Thyroid gland (tissue), 4 donors: ENCODE measurements at places on chromosomes 13 and 19. TPM values are rescaled to one million over a fixed set of nuclear protein-coding genes. Genes with fewer than 3 reads are reported as not detected.

SIGLEC8 gene
- total RNA-seq = 0.49 TPM

PRTN3 gene
- total RNA-seq = not detected

OR7D2 gene
- not detected for total RNA-seq

JSRP1 gene
- total RNA-seq = not detected

HIF3A gene
- 53.5 TPM for total RNA-seq

COX7A1 gene
- 36.7 TPM for total RNA-seq

IL12RB1 gene
- total RNA-seq = not detected

SHC2 gene
- total RNA-seq = 72.8 TPM

GIPC3 gene
- 0.78 TPM for total RNA-seq

PALM3 gene
- total RNA-seq = 4.8 TPM

CYP2A7 gene
- total RNA-seq = not detected

HSD17B14 gene
- 46.8 TPM for total RNA-seq

SIGLECL1 gene
- not detected for total RNA-seq

NPAS1 gene
- not detected for total RNA-seq

DNA sequence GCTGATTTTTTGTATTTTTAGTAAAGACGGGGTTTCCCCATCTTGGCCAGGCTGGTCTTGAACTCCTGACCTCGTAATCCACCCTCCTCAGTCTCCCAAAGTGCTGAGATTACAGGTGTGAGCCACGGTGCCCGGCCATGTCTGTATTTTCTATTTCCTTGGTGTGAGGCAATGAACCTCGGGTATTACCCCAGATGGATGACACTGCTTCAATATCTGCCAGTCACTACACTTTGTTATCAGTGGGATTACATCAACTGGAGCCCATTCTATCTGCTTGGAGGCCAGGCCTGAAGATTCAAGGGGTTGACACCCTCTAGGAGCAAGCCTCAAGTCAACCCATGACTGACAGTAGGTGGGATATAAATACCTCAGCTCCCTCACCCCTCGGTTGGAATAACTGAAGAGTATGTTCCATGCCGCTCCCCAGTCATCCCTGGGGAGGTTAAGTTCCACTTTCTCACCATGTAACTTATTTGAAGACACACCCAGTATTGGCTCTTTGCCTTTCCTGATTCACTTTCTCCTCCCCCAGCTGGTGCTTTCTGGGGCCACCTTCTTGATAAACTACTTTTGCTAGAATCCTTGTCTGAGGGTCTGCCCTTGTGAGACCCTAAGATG lies 992 bp upstream of the ADGRE1 start:
- no peak overlapping the region for H3K27ac ChIP-seq
- no peaks in the 10 kb centered on the region for H3K27me3 ChIP-seq
- no peaks in the 10 kb centered on the region for H3K4me1 ChIP-seq
- no peak for DNase-seq
- H3K4me3 ChIP-seq = no peak overlapping the region
- no peaks in the 10 kb centered on the region for H3K36me3 ChIP-seq

DNA sequence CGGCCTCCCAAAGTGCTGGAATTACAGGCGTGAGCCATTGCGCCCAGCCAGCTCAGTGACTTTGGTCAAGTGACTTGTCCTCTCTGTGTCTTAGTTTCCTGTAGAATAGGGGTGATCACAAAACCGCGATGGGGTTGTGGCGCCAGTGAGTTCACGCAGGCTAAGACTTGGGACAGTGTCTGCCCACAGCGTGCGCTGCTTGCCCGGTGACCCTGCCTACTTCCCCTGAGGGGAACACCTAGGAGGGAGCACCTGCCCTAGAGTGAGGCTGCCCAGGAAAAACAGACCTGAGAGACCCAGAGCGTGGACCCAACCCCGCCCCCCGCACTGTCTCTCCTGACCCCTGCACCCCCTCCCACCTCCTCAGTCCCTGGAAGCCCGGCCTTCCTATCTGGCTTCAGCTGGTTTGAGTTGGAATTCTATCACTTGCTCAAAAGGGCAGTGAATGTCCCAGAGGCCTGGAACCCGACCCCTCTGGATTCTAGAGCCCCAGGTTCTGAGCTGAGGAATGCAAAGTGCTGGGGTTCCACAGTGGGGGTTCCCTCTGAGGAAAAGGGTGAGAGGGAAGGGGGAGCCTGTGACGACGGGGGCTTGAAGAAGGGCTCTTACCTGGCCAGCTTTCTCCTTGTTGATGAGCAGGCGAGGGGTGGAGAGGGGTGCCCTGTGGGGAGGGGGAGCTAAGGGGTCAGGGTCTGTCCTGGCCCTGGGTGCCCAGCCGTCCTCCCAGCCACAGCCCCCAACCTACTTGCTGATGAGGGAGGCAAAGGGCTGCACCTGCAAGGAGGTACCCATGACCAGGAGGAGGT lies 2.2 kb upstream of the RINL start:
- peaks cover 18% of the 10 kb centered on the region for H3K4me1 ChIP-seq
- peaks cover 23% of the 10 kb centered on the region for H3K36me3 ChIP-seq
- H3K27me3 ChIP-seq = no peaks in the 10 kb centered on the region
- H3K4me3 ChIP-seq = no peak overlapping the region

DNA sequence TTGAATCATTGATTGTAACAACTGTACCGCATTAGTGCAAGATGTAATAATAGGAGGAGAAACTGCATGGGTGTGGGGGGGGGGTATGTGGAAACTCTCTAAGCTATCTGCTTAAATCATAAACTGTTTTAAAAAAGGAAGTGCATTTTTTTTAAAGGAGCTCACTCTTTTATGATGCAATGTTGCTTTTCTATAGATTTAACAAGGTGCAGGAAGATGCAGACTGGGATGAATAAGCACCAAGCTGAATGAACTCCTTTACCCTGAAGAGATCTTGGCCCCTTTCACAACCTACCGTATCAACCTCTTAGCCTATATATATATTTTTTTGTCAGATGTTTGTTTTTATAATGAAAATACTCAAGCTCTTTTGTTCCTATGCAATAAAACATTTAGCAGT lies 95.9 kb downstream of the AKAP11 start:
- no peaks in the 10 kb centered on the region for H3K27me3 ChIP-seq
- no peak overlapping the region for H3K27ac ChIP-seq
- no peak overlapping the region for H3K4me3 ChIP-seq
- H3K36me3 ChIP-seq = no peaks in the 10 kb centered on the region
- DNase-seq = no peak
- H3K4me1 ChIP-seq = no peaks in the 10 kb centered on the region

GRCh38 chr13:69935043-69935442 lies 172.6 kb upstream of the ATXN8OS start:
- H3K27ac ChIP-seq = no peak overlapping the region
- H3K4me1 ChIP-seq = no peaks in the 10 kb centered on the region
- no peaks in the 10 kb centered on the region for H3K27me3 ChIP-seq
- no peaks in the 10 kb centered on the region for H3K36me3 ChIP-seq

DNA sequence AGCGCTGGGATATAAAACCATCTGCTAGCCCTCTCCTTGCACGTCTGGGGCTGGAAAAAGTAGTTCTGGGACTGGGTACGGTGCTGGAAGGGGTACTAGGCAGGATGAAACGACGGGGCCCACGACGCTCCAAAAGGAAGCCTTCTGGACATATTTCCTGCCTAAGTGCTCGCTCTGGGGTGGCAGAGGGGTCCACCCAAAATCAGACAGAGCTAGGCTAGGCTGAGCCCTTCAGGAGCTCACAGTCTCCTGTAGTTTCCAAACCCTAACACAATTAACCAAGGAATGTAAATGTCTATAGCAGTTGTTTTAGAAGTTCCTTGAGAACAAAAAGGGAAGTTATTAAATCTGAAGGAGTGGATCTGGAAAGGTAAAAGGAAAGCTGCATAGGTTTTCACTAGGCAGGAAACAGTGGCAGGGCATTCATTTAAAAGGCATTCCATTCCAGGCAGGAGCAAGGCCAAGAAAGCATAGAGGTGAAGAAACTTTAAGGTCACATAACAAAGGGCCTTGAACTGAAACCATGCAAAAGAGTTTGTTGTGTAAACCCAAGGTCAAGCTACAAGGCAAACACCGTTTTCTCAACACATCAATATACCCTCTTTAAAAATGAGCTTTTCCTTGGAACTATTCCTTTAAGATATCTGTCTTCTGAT lies 634 bp upstream of the DIAPH3 start:
- H3K4me3 ChIP-seq = peak overlapping the region; percentile 53
- peak overlapping the region; percentile 91 for H3K27ac ChIP-seq
- no peaks in the 10 kb centered on the region for H3K36me3 ChIP-seq
- no peaks in the 10 kb centered on the region for H3K27me3 ChIP-seq
- DNase-seq = peak; percentile 5

- H3K27me3 ChIP-seq = no peaks in the 10 kb centered on the region
- H3K27ac ChIP-seq = no peak overlapping the region
- H3K4me1 ChIP-seq = peaks cover 13% of the 10 kb centered on the region
- H3K4me3 ChIP-seq = no peak overlapping the region
These were observed 205.0 kb upstream of the RFC3 start for GRCh38 chr13:33612641-33613638.

GRCh38 chr13:89382981-89383380 lies 1711.8 kb downstream of the SLITRK5 start:
- peak; percentile 60 for DNase-seq
- H3K4me1 ChIP-seq = no peaks in the 10 kb centered on the region
- no peaks in the 10 kb centered on the region for H3K36me3 ChIP-seq
- H3K4me3 ChIP-seq = no peak overlapping the region

- H3K27ac ChIP-seq = no peak overlapping the region
- no peaks in the 10 kb centered on the region for H3K4me1 ChIP-seq
- no peak overlapping the region for H3K4me3 ChIP-seq
- no peaks in the 10 kb centered on the region for H3K36me3 ChIP-seq
These were observed 212.7 kb upstream of the MIR17HG start for GRCh38 chr13:91134803-91135184.

- no peaks in the 10 kb centered on the region for H3K36me3 ChIP-seq
- no peak overlapping the region for H3K4me3 ChIP-seq
- no peak overlapping the region for H3K27ac ChIP-seq
- DNase-seq = no peak
- no peaks in the 10 kb centered on the region for H3K4me1 ChIP-seq
These were observed 13.4 kb downstream of the PABPC3 start for GRCh38 chr13:25109341-25109740.

DNA sequence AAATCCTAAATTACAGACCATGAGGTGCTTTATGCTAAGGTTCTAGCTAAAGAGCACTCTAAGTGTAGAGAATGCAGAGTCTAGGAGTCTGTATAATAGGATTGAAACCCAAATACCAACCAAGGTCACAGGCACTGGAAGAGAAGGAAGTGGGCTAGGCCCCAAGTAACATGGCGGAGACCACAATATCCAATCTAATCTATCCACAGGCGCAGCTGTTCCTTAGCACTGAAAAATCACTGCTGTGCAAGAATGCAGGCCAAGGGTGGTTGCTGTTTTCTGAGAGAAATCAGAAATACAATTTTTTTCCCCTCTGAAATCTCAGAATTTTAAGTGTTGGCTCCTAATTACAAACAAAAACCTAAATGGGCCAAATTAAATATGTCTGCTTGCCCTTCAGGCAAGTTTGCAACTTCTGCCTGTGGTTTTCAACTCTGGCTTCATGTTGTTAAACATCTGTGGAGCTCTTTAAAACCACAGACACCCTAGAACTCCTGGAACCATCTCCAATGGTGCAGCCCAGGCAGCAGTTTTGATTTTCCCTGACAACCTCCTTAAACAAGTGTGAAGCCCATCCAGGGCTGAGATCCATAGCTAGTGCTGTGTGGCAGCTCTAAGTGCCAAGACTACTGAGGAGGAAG lies 6.1 kb downstream of the RANBP3 start:
- H3K4me3 ChIP-seq = no peak overlapping the region
- peaks cover 4% of the 10 kb centered on the region for H3K36me3 ChIP-seq
- H3K4me1 ChIP-seq = peaks cover 37% of the 10 kb centered on the region
- no peaks in the 10 kb centered on the region for H3K27me3 ChIP-seq

GRCh38 chr13:99265821-99266426 lies 7.7 kb upstream of the GPR18 start:
- H3K27ac ChIP-seq = no peak overlapping the region
- H3K27me3 ChIP-seq = no peaks in the 10 kb centered on the region
- H3K4me3 ChIP-seq = no peak overlapping the region
- DNase-seq = no peak
- no peaks in the 10 kb centered on the region for H3K36me3 ChIP-seq
- no peaks in the 10 kb centered on the region for H3K4me1 ChIP-seq

DNA sequence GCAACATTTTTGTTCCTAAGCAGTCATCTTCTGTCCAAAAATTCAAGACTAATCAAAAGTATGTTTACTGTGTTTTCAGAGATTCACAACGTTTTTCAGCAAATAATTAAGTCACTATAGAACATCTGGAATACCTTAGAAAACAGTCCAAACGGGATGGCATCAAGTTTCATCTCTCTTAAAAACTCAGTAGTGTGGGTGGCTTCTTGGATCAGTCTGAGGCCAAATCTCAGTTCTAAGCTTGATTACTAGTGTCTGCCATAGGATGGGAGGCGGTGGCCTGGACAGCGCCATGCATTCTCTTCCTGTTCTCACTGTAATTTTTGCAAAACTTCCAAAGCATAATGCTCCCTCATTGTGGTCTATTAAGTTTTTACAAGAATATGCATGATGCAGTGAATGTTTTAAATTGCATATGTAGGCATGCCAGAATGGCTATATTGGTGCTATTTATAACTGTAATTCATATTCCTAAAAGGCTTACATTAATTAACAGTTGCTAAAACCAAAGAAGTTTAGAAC lies 37.1 kb downstream of the ANKRD10 start:
- no peak for DNase-seq
- H3K27me3 ChIP-seq = no peaks in the 10 kb centered on the region
- H3K4me3 ChIP-seq = no peak overlapping the region
- H3K27ac ChIP-seq = no peak overlapping the region
- peaks cover 9% of the 10 kb centered on the region for H3K4me1 ChIP-seq

DNA sequence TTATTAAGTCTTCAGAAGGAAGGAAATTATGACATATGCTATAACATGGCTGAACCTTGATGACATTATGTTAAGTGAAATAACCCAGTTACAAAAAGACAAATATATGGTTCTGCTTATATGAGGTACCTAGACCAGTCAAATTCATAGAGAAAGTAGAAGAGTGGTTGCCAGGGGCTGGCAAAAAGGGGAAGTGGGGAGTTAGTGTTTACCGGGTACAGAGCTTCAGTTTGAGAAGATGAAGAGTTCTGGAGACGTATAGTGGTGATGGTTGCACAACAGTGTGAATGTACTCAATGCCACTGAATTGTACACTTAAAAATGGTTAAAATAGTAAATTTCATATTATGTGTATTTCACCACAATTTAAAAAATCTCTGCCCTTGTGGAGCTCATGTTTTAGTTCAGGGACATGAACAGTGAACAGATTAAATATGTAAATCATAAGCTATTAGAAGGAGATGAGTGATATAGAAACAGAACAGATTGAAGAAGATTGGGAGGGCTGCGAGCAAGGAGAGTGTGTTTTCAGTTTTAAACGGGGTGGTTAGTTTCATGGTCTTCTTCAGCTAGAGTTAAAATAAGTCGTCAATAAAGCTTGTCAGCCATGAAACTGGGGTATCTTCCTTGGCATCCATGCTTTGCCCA lies 355.2 kb downstream of the KCNRG start:
- H3K27me3 ChIP-seq = no peaks in the 10 kb centered on the region
- peaks cover 12% of the 10 kb centered on the region for H3K4me1 ChIP-seq
- DNase-seq = no peak
- no peak overlapping the region for H3K27ac ChIP-seq
- no peaks in the 10 kb centered on the region for H3K36me3 ChIP-seq
- H3K4me3 ChIP-seq = no peak overlapping the region

GRCh38 chr19:9636018-9636417 lies 15.0 kb upstream of the ZNF561 start:
- no peak for DNase-seq
- H3K4me1 ChIP-seq = no peaks in the 10 kb centered on the region
- H3K4me3 ChIP-seq = no peak overlapping the region
- H3K27me3 ChIP-seq = no peaks in the 10 kb centered on the region
- H3K36me3 ChIP-seq = no peaks in the 10 kb centered on the region

GRCh38 chr13:44045180-44045562 lies 165.5 kb downstream of the LACC1 start:
- H3K27ac ChIP-seq = no peak overlapping the region
- no peak for DNase-seq
- no peaks in the 10 kb centered on the region for H3K27me3 ChIP-seq
- no peak overlapping the region for H3K4me3 ChIP-seq
- peaks cover 11% of the 10 kb centered on the region for H3K4me1 ChIP-seq
- H3K36me3 ChIP-seq = no peaks in the 10 kb centered on the region
